T-helper 2 cell treated with Interferon-gamma antibody and Interleukin-4, amounts not matched to agents 5 μg/mL and 100 μg/mL, for 36 hours (primary cell): ENCODE measurements at places on chromosomes 16 and 17.

DNA sequence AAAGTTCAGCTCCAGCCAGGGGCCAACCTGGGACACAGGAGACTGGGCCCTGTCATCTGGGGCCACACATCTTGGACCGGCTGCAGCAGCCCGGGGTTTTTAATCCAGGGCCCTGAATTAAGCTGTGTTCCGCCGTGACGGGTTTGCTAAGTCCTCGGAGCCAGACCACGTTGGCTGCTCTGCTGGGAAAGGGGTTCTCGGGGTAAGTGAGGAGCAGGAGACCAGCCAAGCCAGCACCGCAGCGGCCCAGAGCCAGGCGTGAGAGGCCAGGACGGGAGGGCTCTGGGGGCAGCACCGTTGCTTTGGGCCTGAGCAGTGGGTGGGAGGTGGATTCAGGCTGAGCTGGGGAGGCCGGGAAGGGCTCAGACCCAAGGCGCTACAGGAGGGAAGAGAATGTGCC is 31.3 kb upstream of the CBX4 start:
- no peak overlapping the region for H3K4me3 ChIP-seq
- peaks cover 2% of the 10 kb centered on the region for H3K27me3 ChIP-seq
- H3K36me3 ChIP-seq = no peaks in the 10 kb centered on the region

GRCh38 chr16:5916711-5917191 is 819.2 kb upstream of the EEF2KMT start:
- H3K27me3 ChIP-seq = no peaks in the 10 kb centered on the region
- H3K27ac ChIP-seq = no peak overlapping the region
- no peaks in the 10 kb centered on the region for H3K4me1 ChIP-seq
- H3K36me3 ChIP-seq = no peaks in the 10 kb centered on the region
- no peak overlapping the region for H3K4me3 ChIP-seq

GRCh38 chr17:71237903-71238538 is 882.8 kb upstream of the SOX9 start:
- H3K27ac ChIP-seq = no peak overlapping the region
- no peak for DNase-seq
- H3K4me1 ChIP-seq = no peaks in the 10 kb centered on the region
- H3K36me3 ChIP-seq = no peaks in the 10 kb centered on the region
- H3K4me3 ChIP-seq = no peak overlapping the region

DNA sequence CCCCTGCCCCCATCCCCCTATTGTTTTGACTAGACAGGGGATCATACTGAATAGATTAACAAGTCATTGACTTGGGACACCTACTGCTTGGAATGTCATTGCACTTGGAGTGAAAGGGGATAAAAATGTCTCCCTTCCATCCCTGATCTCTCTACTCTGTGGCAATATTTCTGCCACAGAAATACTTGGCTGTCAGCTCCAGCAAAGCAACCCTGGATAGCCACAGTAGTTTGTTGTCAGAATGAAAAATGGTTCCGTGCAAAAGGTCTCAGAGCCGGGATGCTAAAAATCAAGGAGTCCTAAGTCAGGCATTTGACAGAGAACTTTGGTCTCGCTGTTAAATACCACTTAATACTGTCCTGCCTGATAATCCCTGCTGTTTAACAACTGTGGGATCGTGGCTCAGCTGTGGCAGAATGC is 722.0 kb upstream of the SOX9 start:
- no peak overlapping the region for H3K4me3 ChIP-seq
- H3K27me3 ChIP-seq = no peaks in the 10 kb centered on the region

DNA sequence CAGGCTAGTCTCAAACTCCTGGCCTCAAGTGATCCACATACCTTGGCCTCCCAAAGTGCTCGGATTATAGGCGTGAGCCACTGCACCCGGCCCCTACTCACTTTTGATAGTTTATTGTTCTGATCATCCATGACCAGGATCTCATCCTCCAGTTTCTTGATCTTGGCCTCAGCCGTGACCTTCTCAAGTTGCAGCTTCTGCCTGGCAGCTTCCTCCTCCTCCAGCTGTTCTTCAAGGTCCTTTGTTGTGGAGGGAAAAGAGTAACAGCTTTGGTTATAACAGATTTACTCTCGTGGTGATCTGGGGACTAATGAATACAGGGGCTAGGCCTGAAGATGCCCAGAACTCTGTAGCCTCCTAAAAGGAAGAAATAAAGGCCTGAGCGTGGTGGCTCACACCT is 89.9 kb downstream of the NDE1 start:
- H3K27ac ChIP-seq = no peak overlapping the region
- H3K27me3 ChIP-seq = no peaks in the 10 kb centered on the region
- no peak for DNase-seq
- H3K4me3 ChIP-seq = no peak overlapping the region
- peaks cover 2% of the 10 kb centered on the region for H3K36me3 ChIP-seq
- no peaks in the 10 kb centered on the region for H3K4me1 ChIP-seq

DNA sequence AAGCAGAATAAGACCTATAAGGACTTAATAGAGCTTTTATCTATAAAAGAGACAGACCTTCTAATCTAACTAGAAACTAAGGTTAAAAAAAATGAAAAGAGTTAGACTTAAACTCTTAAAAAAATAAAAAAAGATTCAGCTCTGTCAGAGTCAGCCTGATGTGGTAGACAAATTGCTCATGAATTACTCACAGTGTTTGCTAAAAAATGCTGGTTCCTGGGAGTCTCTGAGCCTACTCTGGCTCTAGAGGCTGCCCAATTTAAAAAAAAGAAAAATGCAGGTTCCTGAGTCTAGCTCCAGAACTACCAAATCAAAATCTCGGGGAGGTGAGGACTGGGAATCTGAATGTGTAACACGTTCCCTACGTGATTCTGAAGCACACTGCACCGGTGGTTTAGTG is 18.1 kb downstream of the SOST start:
- H3K4me1 ChIP-seq = no peaks in the 10 kb centered on the region
- no peak overlapping the region for H3K27ac ChIP-seq
- peaks cover 35% of the 10 kb centered on the region for H3K27me3 ChIP-seq
- DNase-seq = no peak

GRCh38 chr16:2325791-2326190 is 14.7 kb downstream of the ABCA3 start:
- H3K4me3 ChIP-seq = no peak overlapping the region
- H3K4me1 ChIP-seq = no peaks in the 10 kb centered on the region
- H3K36me3 ChIP-seq = no peaks in the 10 kb centered on the region
- DNase-seq = no peak
- no peak overlapping the region for H3K27ac ChIP-seq

DNA sequence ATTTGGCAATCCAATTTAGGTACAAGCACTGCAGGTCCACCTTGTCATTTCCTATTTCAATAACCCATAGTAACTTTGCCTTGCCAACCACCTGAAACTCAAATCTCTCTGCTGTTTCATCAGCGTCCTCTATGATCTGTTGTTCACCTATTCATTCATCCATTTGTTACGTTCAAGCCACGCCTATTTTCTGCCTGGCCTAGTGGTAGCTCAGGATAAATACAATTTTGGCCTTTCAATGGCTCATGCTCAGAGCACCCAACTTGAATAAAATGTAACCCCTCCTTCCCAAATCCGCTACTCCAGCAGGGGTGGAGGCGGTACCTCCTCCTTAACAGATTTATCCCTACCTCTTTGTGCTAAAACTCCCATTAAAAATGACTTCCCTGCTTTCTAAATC is 3.6 kb upstream of the FBXO47 start:
- no peak overlapping the region for H3K4me3 ChIP-seq
- H3K27ac ChIP-seq = no peak overlapping the region
- H3K4me1 ChIP-seq = peaks cover 10% of the 10 kb centered on the region
- no peaks in the 10 kb centered on the region for H3K36me3 ChIP-seq
- no peak for DNase-seq

DNA sequence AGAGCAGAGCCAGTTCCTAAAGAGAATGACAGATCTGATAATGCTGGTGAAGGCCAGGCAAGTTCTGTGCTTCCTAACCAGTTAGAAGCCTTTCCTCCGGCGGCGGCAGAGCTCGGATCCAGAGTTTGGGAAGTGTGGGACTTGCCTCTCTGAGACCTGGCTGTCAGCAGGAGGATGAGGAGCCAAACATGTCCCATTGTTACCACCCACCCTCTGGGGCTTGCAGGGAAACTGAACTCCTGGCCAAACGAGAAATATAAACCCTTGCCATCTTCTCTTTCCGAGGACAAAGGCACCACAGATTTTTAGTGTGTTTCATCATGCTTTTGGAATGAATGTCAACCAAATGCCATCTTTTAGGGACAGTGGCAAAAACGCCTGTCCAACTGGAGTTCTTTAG is 80.2 kb upstream of the SMURF2 start:
- H3K27me3 ChIP-seq = no peaks in the 10 kb centered on the region
- H3K4me3 ChIP-seq = no peak overlapping the region
- H3K27ac ChIP-seq = no peak overlapping the region
- DNase-seq = no peak
- H3K4me1 ChIP-seq = peaks cover 7% of the 10 kb centered on the region

DNA sequence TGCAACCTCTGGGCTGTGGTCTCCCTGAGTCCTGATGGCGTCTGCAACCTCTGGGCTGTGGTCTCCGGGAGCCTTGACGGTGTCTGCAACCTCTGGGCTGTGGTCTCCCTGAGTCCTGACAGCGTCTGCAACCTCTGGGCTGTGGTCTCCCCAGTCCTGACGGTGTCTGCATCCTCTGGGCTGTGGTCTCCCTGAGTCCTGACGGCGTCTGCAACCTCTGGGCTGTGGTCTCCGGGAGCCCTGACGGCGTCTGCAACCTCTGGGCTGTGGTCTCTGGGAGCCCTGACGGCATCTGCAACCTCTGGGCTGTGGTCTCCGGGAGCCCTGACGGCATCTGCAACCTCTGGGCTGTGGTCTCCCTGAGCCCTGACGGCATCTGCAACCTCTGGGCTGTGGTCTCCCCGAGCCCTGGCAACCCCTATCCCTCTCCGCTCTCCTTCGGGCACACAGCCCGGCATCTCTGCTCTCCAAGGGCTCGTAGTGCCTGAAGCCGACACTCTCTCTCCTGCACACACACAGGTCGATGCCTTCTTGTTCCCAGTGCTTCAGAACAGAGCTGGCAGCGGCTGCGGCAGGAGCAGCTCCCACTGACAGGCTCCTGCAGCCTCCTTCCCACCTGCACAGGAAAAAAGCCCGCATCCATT is 45.6 kb downstream of the METRNL start:
- H3K36me3 ChIP-seq = no peaks in the 10 kb centered on the region
- H3K4me1 ChIP-seq = peaks cover 10% of the 10 kb centered on the region
- H3K27ac ChIP-seq = peak overlapping the region; percentile 26
- H3K27me3 ChIP-seq = peaks cover 31% of the 10 kb centered on the region
- H3K4me3 ChIP-seq = peak overlapping the region; percentile 42
- no peak for DNase-seq

GRCh38 chr16:22333457-22333994 is 36.3 kb downstream of the POLR3E start:
- H3K4me1 ChIP-seq = peaks cover 8% of the 10 kb centered on the region
- DNase-seq = no peak
- no peak overlapping the region for H3K27ac ChIP-seq
- H3K27me3 ChIP-seq = no peaks in the 10 kb centered on the region

DNA sequence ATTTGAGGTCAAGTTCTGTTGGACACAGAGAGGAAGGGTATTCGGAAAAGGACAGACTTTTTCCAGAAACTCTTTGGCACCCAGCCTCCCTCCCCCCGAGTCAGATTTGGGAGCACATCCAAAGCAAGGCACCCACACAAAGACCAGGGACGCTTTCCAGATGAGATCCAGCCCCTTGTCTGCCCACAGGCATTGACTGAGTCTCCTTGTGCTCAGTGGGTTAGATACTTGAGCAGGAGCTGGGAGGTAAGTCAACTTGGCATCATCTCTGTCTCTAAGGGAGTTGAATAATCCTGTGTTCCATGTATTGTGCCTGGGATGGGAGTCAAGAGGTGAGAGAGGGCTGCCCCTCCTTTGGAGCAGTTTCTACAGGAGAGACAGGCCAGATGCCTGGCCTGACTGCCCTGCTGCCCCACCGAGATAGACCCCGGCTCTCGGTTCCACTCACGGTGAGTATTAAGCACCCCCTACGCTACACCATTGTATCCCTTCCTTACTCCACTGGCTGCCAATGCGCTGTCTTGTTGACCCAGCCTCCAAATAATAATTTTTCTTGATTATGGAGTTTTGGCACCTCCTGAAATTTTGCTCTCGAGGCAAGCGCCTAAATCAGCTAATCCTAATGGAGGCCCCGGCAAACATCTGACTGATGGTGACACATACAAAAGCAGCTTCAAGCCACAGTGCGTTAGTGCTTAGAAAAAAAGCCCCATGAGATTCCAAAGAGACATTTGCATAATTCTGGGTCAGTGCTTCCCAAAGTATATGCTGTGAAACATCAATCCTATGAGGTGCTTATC is 29.6 kb upstream of the MAP3K14 start:
- H3K27me3 ChIP-seq = peaks cover 23% of the 10 kb centered on the region
- H3K4me3 ChIP-seq = no peak overlapping the region
- no peaks in the 10 kb centered on the region for H3K36me3 ChIP-seq
- no peak overlapping the region for H3K27ac ChIP-seq
